ENCODE measurements at places on chromosomes 6 and 20. TPM values are rescaled to one million over a fixed set of nuclear protein-coding genes. Genes with fewer than 3 reads are reported as not detected.

Gene PLA2G7
- total RNA-seq, result 0.46 TPM

Gene SLC13A3
- 0.57 TPM for total RNA-seq

DNA sequence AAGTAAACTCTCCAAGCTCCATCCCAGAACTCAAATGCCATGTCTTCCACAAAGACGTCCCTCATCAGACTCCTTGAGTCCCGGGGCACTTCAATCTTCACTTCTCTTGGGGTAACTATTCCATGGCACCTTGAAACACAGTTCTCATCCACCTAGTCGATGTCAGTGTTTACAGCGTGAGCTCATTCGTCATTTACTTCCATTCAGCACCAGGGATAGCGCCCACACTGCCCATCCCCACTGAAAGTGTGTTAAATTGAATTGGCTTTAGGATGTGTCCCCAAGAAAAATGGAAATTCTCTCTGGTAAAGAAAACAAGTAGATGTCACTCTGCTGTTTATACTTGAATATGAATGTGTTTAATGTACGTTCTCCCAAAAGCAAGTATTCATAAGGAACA is 31.3 kb downstream of the KCNK15 start:
- no peak for DNase-seq

DNA sequence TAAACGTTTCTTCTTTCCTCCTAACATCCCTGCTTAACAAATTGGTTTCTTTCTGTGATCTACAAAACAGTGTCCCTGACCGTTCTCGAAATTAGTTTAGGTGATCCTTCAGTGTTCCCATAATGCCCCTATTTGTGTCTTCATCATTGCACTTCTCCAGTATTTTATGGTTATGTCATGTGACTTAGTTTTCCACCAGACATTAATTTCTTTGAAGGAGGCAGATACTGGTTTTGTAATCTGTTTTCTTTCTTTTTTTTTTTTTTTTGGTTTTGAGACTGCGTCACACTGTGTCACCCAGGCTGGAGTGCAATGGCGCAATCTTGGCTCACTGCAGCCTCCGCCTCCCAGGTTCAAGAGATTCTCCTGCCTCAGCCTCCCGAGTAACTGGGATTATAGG is 49.2 kb downstream of the FAM217A start:
- no peak for DNase-seq

- DNase-seq, result no peak
These were observed 140.7 kb downstream of the UBE3D start for GRCh38 chr6:82924799-82925535.

DNA sequence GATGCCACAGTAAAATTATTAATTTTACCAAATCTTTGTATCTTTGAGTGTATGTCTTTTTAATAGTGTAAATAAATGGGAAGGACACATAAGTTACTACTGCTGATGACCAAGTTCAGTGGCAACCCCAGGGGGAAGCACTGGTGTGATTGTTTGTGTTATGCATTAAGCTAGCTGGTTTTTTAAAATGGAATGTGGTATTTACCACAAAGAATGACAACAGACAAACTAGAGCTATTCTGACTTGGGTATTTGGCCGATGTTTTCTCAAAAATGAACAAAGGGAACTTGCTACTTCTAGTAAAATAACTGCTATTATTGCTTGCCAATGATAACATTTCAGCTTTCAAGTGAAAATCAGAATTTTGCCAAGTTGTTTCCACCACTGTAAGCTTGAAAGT is 2.9 kb downstream of the FNDC1 start:
- DNase-seq, result no peak
